ENCODE measurements at places on chromosomes 16 and 17. TPM values are rescaled to one million over a fixed set of nuclear protein-coding genes. Genes with fewer than 3 reads are reported as not detected.

Gene LRRC46
- polyA plus RNA-seq = 0.29 TPM

Gene CES1
- polyA plus RNA-seq = 59.6 TPM

Gene GAST
- polyA plus RNA-seq = not detected

Gene CCL5
- 1.6 TPM for polyA plus RNA-seq

Gene EVPLL
- polyA plus RNA-seq = not detected
